NCI-H69 (cell line): ENCODE measurements at places on chromosomes 5 and 9.

- peak; percentile 85 for DNase-seq
Measured at GRCh38 chr5:141743866-141744272, 61.8 kb upstream of the ARAP3 start.

DNA sequence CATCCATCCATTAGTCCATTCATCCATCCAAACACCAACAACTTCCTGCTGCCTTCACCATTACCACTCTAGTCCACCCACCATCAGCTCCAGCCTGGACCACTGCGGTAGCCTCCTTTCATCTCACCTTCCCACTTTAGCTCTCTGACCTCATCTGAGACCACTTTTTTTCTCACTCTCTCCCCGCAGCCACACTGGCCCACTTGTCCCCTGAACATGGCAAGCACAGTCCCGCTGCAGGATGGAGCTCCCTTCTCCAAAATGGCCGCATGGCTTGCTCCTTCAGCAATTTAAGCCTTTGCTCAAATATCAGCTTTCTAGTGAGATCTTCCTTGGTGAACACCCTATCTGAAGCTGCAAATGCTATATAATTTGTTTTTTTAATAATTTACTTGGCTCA lies 11.1 kb downstream of the CSF1R start:
- DNase-seq: no peak

DNA sequence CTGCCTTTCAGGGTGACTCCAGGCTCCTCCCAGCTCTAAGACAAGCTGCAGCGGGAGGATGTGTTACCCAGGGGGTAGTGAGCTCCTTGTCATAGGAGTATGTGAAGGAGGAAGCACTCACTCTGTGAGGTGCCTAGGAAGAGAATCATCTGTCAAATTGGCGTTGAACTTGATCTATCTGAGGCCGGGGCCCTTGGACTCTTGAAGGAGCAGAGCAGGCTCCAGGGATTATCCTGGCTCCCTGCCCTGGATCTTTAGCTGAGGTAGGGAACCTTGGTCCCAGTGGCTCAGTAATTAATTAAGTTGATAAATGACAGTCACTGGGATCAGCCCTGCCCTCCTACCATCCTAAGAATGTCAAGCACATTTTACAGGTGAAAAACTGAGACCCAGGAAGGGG lies 15.5 kb downstream of the ADGRD2 start:
- no peak for DNase-seq

DNA sequence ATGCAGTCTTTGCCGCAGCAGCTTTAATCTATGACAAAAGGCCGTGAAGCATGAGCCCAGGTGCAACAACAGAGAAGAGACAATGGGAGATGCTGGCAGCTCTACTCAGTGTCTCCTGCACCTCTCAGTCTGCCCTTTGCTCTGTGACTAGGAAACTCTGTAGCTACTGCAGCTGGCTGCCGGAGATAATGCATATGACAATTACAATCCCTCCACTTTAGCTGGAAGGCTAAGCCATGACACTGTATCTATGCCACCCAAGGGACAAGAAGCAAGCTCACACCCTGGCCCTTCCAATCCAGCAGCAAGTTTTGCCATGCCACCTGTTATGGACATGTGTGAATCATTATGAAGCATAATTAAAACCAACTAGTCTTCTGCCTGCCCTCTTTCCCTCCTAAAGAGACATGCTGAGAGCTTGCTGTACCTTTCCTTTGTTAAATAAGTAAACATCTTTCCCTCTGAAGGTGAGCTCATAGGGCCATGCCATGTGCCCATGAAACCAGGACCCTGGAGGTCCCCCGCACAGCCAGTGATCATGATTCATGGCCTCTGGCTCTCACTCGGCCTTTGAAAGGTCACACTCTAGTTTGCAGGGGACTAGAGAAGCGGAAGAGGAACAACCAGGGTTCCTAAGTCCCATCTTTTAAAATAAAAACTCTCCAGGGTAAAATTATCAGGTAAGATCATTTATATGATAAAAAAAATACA lies 219.4 kb downstream of the SPOCK1 start:
- peak; percentile 98 for DNase-seq

DNA sequence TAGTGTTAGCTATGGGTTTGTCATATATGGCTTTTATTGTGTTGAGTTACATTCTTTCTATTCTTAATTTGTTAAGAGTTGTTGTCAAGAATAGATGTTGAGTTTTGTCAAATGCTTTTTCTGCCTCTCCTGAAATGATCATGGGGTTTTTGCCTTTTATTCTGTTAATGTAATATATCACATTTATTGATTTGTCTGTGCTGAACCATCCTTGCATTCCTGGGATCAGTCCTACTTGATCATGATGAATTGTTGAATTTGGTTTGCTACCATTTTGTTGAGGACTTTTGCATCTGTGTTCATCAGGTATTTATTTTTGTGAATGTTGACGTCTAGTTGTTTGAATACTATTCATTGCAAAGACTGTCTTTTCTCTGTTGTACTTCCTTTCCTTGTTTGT lies 23.9 kb downstream of the RIC1 start:
- DNase-seq: no peak

DNA sequence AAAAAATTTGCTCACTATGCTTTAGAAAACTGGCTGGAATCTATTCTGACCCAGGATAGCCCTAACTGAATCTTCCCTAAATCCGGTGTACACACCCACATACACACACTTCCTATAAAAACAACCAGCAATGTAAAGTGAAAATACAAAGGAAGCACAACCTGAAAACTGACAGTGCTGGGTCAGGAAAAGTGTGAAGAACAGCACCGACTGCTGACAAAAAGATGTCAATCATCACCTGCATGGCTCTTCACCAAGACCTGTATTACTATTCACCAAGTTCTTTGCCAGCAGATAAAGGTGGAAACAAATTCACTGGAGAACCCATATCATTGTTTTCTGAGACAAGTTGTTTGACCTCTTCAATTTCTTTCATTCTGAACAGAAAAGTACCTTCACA lies 293.8 kb upstream of the GRAMD2B start:
- DNase-seq: no peak

- DNase-seq: peak; percentile 17
Measured at GRCh38 chr5:128965011-128965637, at the start of gene SLC27A6. TSS of gene SLC27A6 (plus strand) at chr5:128965488. CDS start at chr5:128966138, 650 bp downstream.

GRCh38 chr5:71757590-71758543 lies 38.8 kb downstream of the CARTPT start:
- DNase-seq: peak; percentile 87

GRCh38 chr9:8858596-8859161 lies 1059.1 kb upstream of the DMAC1 start:
- DNase-seq: peak; percentile 82

- DNase-seq: no peak
Measured at GRCh38 chr5:74173241-74173640, 467.3 kb downstream of the ENC1 start.

DNA sequence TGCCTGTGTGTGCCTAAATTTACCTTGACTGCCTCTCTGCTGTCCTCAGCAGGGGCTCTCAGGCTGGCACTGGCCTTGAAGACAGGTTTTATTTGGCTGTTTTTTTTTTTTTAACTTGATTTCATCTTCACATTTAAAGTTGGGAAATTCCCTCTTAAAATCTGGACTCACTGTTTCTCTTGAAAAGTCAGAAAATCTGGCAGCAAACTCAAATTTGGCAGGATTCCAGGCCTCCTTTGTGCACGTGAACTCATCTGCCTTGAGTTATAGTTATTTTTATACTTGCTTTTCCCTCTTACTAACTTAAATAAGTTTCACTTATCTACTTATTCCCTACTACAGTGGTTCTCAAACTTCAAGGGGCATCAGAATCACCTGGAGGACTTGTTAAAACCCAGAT lies 118.4 kb upstream of the MAP3K1 start:
- DNase-seq: no peak

GRCh38 chr9:63817622-63818518 lies 1467.1 kb downstream of the FOXD4L5 start:
- no peak for DNase-seq

DNA sequence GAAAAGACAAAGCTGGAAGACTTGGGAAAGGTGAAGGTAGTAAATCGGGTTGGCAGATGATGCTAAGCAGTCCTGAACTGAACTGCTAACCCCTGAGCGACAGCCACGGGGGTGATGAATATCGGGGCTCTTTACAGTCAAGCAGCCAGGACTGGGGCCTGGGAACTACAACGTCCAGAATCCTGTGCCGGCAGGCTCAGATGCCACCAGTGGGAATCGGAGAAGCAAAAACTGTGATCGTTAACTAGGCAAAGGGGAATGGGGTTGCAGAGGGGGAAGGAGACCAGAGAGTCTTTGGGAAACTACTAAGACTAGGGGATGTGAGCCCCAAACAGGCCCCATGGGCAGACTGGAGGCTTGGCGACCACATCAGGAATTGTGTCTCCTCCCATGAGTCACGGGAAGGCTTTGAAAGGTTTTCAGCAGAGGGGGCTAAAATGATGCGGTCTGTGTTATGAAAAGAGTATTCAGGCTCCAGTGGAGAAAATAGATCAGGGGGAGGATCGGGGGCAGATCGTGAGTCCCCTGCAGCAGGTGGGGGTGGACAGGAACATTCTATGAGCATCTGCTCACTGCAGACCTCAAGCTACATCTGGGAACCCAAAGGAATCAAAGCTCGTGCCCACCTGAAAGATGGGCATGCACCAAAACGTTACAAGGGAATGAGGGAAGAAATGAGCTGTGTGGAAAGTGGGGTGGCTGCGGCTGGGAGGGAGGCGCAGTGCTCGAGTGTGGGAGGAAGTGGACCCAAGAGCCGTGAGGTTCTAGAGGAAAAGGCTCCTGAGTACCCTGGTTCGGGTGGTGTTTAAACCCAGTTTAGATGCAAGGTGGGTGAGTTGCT lies 53.8 kb downstream of the HRH2 start:
- no peak for DNase-seq

DNA sequence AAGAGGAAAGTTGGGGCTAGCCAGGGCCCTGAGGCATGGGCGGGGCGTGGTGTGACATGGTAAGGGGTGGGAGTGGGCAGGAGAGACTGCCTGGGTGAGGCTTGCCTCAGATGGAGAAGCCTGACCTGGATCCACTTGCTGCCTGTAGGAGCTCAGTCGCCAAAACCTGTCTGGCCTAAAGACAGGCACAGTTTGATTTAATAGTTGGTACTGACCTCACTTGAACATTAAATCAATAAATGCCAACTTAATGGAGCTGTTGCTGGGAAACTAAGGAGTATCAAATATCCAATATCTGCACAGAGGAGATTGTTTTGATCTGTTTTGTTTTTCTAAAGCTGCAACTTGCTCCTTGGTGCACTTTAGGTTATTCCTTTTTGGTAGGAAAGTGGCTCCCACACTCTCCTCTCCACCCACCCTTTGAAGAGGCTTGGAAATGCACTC lies 86.4 kb downstream of the RCL1 start:
- peak; percentile 45 for DNase-seq

DNA sequence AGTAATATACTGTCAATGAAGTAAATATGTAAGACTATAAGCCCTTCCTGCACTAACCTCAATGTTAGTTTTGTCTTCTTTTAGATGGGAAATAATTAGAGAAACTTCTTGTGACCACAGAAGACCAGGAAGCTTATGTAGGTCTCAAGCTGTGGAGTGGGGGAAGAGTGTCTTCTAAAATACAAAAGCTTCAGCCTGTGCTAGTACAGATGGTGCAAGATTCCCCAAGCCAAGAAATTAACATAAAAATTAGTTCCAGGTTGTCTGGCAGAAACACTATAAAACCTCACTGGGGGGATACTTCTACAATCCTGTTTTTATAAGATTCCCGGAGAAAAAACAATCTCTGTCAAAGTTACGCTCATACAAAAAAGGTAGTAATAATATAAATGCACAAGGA lies 103.6 kb downstream of the FNBP1 start:
- DNase-seq: no peak

DNA sequence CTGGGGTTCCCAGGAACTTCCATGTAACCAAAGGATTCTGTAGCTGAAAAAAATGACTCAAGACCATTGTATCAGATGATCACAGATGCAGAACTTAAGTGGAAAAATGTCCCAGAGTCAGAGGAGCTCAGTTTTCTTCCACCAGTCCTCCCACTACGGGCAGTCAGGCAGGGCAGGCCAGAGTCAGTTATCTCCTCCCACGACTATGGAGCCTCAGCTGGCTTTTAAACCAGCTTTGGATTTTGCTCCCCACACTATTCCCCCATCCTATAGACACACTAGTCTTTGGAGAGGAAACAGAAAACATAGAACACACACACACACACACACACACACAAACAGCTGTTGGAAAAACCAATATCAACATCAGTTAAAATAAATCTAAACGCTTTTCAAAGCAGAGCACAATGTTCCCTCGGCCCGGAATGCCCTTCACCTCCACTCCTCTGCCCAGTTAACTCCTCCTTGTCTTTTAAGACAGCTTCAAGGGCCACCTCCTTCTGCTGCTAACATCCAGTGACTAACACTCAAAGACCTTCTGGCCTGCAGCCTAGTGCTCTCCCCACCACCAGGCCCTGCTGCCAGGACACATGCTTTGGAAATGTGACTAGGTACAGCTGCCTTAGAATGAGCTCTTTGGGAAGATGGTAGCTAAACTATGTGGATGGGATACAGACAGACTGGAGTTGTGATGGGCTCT lies 56.8 kb downstream of the NIPAL4 start:
- DNase-seq: no peak

- no peak for DNase-seq
Measured at GRCh38 chr5:37400501-37400900, 21.4 kb downstream of the WDR70 start.

- DNase-seq: peak; percentile 20
Measured at GRCh38 chr5:57067597-57067924, 106.3 kb upstream of the GPBP1 start.

DNA sequence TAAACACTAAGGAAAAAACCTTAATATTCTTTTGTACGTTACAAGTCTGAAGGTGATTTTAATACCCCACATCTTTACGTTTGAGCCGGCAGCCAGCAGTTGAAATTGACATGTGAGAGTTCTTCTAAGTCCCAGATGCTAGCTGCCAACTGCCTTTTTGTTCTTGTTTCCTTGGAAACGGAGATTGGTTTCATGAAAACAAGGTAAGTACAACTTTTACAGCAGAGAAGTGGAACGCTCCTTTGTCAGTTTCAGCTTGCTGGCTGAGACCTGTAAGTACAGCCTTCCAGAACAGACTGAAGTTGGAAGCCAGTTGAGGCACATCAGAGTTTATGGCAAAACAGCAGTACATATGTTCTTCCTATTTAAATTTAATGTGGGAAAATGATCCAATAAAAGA lies 1018.4 kb upstream of the ARRDC3 start:
- peak; percentile 96 for DNase-seq

DNA sequence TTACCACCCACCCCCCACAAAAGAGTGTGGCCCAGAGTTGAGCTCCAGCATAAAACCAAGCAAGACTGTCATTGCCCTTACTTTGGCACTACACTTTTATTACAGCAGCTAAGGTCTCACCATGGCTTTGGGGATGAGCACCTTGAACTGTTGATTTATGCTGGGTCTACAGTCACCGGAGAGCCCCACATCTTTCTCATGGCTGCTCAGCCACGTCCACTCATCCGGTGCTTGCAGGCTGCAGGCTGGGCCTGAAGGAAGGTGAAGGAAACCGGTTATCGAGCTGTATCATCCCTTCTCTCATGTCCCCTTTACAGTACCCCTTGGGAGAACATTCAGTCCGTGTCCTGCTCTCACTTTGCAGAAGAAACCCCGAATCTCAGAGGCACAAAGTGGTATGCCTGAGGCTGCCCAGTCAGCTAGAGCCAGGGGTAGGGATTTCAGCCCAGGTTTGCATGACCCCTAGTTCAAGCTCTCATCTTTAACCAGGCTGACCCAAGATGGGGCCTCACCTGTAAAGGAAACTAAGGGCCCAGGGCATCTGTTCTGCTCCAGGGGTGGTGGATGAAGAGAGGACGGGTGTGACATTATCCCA lies 11.6 kb downstream of the TMOD1 start:
- no peak for DNase-seq
